Cortex of kidney (tissue), 1 donor: ENCODE measurements at places on chromosomes 6 and 20.

DNA sequence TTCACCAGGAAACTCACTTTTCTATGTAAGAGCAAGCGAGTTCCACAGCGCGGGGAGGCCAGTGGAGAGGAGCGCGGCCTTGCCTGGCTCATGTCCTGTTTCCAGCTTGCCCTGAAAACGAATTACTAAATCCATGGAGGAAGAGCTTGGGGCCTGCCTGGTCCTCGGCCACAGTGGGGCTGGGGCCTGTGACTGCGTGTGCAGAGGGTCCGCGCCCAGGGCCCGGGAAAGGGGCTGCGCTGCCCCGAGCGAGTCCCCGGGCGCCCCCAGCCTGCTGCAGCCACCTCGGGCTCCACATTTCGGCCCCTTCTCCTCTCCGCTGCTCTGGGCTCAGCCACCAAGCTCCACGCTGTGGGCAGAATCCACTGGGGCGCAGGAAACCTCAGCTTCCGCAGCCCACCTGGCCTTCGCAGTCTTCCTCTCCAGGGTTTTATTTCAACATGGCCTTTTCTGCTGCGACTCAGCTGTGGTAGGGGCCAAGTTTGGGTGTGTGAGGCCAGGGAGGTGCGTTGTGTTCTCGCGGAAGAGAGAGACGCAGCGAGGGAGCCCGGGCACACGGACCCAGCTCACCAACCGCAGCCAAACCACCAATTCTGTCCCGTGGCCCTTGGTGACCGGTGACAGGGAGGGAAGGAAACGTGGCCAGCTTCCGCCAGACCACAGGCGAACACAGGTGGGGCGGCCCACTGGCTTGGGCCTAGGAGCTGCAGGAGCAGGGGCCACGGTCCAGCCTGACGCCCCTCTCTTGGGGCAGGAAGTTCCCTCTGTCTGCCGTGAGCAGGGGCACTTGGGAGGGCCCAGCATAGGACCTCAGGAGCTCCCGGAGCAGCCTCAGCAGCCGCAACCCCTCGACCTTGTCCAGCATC is 211.4 kb downstream of the ERMARD start:
- DNase-seq = no peak

GRCh38 chr6:7241709-7242645 is 71.0 kb downstream of the SSR1 start:
- no peak for DNase-seq

DNA sequence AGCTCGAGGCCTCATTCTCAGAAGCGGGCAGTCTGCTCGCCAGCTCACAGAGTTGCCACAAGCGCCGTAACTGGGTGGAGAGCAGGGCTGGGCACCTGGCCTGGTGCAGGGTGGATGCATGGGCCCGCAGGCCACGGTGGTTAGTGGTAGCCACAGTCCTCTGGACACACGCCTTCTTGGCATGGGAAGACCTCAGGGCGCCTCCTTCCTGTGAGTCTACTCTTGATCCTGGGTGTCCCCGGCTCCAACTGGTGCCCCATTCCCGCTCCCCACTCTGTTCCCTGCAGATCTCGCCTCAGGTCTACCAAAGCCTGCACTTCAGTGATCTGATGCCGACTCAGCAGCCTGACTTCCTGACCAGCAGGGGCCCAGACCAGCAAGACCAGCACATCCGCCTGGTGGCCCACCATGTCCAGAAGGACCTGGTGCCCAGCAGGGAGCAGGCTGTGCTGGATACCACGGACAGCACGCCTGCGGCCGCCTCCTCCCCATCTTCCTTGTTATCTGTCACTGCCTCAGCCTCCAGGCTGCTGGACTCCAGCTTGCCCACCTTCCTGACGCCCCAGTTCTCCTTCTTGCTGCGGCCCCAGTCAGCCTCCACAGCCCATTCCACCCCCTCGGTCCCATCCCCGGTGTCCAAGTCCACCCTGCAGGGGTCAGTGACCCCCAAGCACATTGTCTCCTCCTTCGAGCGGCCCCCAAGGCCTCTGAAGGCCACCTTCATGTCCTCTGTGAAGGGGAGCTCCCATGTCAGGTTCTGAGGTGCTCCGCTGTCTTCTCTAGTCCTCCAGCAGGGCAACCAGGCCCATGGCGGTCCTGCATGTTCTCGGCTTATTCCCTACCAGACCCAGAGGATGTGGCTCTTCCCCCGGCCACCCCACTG is 43.1 kb downstream of the SUN5 start:
- DNase-seq = no peak

GRCh38 chr6:38067263-38067980 is 247.9 kb downstream of the ZFAND3 start:
- no peak for DNase-seq

GRCh38 chr6:113011801-113012200 is 664.7 kb downstream of the RFPL4B start:
- DNase-seq = no peak

GRCh38 chr6:38687043-38687353 is 15.9 kb downstream of the GLO1 start:
- DNase-seq = no peak

GRCh38 chr6:24924580-24925356 is 11.0 kb downstream of the RIPOR2 start:
- DNase-seq = no peak
